ENCODE measurements at places on chromosomes 16 and 17. TPM values are rescaled to one million over a fixed set of nuclear protein-coding genes. Genes with fewer than 3 reads are reported as not detected.

DNA sequence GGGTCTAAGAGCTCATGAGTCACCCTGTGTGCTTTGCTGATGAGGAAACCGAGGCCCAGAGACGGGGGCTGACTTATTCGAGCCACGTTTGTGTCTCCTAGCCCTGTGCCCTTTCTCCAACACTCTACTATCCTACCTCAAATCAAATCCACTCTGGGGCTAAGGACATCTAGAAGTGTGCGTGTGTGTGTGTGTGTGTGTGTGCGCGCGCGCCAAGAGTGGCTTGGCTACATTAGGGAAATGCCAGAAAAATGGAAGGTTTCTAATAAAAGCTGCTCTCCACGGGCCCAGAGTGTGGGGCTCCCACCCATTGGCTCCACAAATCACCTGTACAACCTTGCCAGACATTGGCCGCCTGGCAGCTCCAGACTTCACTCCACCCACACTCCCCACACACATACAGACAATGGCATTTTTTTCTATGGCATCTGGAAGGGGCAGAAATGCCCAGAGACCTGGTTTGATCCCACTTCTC lies 30.3 kb upstream of the PHOSPHO1 start:
- DNase-seq: peak; percentile 96
- no peaks in the 10 kb centered on the region for H3K4me1 ChIP-seq
- H3K27me3 ChIP-seq: no peaks in the 10 kb centered on the region
- peak overlapping the region; percentile 79 for H3K4me3 ChIP-seq
- no peaks in the 10 kb centered on the region for H3K36me3 ChIP-seq

GRCh38 chr17:36094746-36095145 lies 4.8 kb upstream of the CCL3 start:
- no peak for DNase-seq
- no peak overlapping the region for H3K4me3 ChIP-seq
- H3K27ac ChIP-seq: no peak overlapping the region
- no peaks in the 10 kb centered on the region for H3K27me3 ChIP-seq
- H3K36me3 ChIP-seq: no peaks in the 10 kb centered on the region

- DNase-seq: no peak
- H3K27me3 ChIP-seq: no peaks in the 10 kb centered on the region
- H3K36me3 ChIP-seq: no peaks in the 10 kb centered on the region
- peaks cover 21% of the 10 kb centered on the region for H3K4me1 ChIP-seq
- no peak overlapping the region for H3K4me3 ChIP-seq
Observed at GRCh38 chr17:15507896-15508295, 40.5 kb upstream of the CDRT4 start.

- H3K4me1 ChIP-seq: no peaks in the 10 kb centered on the region
- no peak for DNase-seq
- H3K4me3 ChIP-seq: no peak overlapping the region
- no peaks in the 10 kb centered on the region for H3K36me3 ChIP-seq
Observed at GRCh38 chr16:14101415-14101814, 30.3 kb downstream of the MRTFB start.

DNA sequence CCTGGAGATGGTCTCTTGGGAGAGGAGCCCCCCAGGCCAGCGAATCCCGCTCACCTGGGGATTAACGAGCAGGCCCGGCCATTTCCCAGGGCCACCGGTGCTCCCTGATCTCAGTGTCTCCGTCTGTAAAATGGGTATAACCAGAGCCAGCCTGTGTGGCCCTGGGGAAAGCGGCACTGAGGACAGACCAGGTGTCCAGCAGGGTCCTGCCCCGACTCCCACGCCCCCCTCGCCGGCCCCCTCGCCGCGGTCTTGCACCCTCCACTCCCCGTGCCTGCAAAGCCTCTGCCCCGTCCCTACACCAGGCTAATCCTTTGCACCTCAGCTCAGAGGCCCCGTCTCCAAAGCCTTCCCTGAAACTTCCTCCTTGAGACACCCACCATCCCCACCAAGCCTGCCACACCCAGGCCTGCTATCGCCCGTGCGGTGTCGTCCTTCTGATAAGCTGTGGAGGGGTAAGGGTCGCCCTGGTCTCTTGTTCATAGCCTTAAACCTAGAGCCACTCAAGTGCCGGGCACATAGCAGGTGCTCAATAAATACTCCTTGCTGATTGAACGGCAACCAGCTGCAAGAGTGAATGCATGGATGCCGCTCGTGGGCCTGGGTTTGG lies 259.1 kb downstream of the C16orf95 start:
- no peaks in the 10 kb centered on the region for H3K4me1 ChIP-seq
- no peak overlapping the region for H3K4me3 ChIP-seq
- H3K36me3 ChIP-seq: no peaks in the 10 kb centered on the region
- DNase-seq: no peak

DNA sequence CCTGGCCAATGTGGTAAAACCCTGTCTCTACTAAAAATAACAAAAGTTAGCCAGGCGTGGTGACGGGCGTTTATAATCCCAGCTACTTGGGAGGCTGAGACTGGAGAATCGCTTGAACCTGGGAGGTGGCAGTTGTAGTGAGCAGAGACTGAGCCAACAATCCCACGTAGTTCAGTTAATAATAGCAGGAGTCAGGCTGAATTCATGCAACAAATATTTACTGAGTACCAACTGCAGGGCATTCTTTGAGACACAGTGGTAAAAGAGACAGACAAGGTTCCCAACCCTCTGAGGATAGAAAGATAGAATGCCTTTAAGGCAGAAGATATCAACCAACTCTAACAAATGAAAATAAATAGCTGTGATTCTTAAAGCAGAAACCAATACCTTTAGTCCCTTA lies 39.1 kb downstream of the SPOP start:
- peaks cover 57% of the 10 kb centered on the region for H3K4me1 ChIP-seq
- H3K36me3 ChIP-seq: no peaks in the 10 kb centered on the region
- no peaks in the 10 kb centered on the region for H3K27me3 ChIP-seq
- 0 out of 2 replicates have a peak overlapping the region, but pooled peaks have one; percentile 3 for H3K27ac ChIP-seq
- H3K4me3 ChIP-seq: no peak overlapping the region

GRCh38 chr17:14593956-14594355 lies 293.1 kb downstream of the HS3ST3B1 start:
- H3K4me1 ChIP-seq: no peaks in the 10 kb centered on the region
- no peak overlapping the region for H3K4me3 ChIP-seq
- H3K36me3 ChIP-seq: no peaks in the 10 kb centered on the region
- H3K27me3 ChIP-seq: peaks cover 5% of the 10 kb centered on the region
- H3K27ac ChIP-seq: no peak overlapping the region

DNA sequence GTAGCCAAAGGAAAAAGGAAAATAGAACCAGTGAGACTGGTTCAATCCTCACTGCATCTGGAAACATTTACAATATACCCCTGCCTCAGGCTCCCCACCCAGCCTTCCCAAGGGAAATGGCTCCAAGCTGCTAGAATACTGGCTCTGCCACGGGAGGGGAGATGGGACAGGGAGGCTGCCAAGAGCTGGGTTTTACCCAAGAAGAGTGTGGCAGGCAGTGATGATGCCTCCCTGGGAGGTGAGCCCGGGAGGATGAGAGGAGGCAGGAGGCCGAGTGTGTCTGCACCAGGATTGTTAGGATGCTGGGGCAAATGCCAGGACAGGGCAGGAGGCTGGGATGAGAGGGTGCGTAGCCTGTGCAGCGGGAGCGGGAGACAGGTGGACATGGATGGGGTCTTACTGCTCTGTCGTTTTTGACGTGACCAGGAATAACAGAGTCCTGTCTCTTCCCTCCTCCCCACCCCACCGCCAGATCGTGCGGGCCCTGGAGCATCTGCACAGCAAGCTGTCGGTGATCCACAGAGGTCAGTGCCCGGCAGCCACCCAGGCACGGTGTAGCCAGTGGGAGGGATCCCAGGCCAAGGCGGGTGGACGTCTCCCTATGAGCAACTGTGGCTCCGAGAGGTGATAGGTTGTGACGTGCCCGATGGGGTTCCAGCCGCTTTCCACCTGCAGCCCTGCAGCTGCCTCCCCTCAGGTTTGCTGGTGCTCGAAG lies 18.4 kb downstream of the MAP2K3 start:
- H3K4me3 ChIP-seq: no peak overlapping the region
- H3K27ac ChIP-seq: no peak overlapping the region
- H3K36me3 ChIP-seq: peaks cover 18% of the 10 kb centered on the region

GRCh38 chr16:73232555-73233328 lies 184.8 kb upstream of the ZFHX3 start:
- H3K4me1 ChIP-seq: no peaks in the 10 kb centered on the region
- H3K36me3 ChIP-seq: no peaks in the 10 kb centered on the region
- H3K4me3 ChIP-seq: no peak overlapping the region
- no peak overlapping the region for H3K27ac ChIP-seq

DNA sequence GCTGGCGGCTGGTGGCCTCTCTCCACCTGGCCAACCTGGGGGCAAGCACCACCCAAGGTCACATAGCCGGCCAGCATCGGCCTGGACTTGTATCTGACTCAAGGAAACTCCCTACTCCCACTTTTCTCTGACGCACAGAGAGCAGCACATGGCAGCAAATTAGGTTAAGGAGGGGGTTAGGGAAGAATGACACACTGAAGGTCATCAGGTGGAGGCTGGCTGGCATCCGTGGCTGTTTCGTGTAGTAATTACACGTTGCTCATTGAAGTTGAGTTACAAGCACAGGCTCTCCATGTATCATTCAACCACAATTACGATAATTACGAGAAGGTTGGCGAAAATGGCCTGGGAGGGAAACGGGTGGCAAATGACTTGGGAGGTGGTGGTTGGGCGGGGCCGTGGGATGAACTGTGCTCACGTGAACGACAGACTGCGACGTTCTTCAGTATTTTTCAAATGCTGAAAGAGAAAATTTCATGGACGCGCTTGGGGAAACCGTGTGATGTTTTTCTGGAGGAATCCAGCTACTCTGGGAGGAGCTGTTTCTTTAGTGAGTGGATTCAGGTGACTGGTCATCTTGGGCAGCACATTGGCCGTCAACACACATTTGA lies 4.0 kb upstream of the METRNL start:
- H3K4me3 ChIP-seq: no peak overlapping the region
- H3K36me3 ChIP-seq: no peaks in the 10 kb centered on the region
- DNase-seq: no peak

GRCh38 chr16:81600275-81600674 lies 155.7 kb downstream of the CMIP start:
- H3K27ac ChIP-seq: peak overlapping the region; percentile 15
- no peaks in the 10 kb centered on the region for H3K36me3 ChIP-seq
- H3K4me1 ChIP-seq: peaks cover 22% of the 10 kb centered on the region
- H3K4me3 ChIP-seq: no peak overlapping the region

GRCh38 chr16:4318451-4318910 lies 2.6 kb downstream of the GLIS2 start:
- peaks cover 17% of the 10 kb centered on the region for H3K4me1 ChIP-seq
- H3K4me3 ChIP-seq: 0 out of 2 replicates have a peak overlapping the region, but pooled peaks have one; percentile 88
- H3K36me3 ChIP-seq: no peaks in the 10 kb centered on the region
- H3K27me3 ChIP-seq: no peaks in the 10 kb centered on the region

DNA sequence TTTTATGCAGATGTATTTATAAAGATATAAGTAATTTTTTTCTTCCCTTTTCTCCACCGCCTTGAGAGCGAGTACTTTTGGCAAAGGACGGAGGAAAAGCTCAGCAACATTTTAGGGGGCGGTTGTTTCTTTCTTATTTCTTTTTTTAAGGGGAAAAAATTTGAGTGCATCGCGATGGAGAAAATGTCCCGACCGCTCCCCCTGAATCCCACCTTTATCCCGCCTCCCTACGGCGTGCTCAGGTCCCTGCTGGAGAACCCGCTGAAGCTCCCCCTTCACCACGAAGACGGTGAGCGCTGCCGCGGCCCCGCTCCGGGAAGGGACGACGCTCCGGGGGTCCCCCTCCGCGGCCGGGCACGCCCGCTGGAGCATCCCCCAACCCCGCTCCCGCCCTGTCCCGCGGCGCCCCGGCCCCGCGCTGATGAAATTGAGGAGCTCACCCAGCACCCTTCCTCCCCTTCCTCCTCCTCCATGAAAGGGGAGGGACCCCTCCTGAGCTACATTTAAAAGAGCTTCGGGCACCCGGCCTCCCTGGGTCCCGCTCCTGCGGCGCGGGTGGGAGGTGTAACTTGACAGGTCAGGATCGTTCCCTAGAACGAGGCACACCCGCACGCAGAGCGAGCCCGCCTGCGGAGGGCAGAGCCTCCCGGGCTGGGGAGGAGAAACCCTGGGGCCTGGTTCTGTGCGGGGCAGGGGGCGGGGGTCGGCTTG lies 706 bp downstream of the HLF start:
- H3K36me3 ChIP-seq: no peaks in the 10 kb centered on the region
- no peak overlapping the region for H3K27ac ChIP-seq
- peak; percentile 22 for DNase-seq
- H3K4me1 ChIP-seq: no peaks in the 10 kb centered on the region

WSCD1 gene
- not detected for total RNA-seq

MMP25 gene
- total RNA-seq: not detected

IRF8 gene
- not detected for total RNA-seq

PLA2G10 gene
- not detected for total RNA-seq
